ENCODE measurements at places on chromosomes 1 and 21.

GRCh38 chr1:162281426-162281825, 95.2 kb downstream of the SPATA46 start:
- DNase-seq, result no peak

GRCh38 chr21:33831962-33832659, 83.5 kb downstream of the ATP5PO start:
- no peak for DNase-seq

DNA sequence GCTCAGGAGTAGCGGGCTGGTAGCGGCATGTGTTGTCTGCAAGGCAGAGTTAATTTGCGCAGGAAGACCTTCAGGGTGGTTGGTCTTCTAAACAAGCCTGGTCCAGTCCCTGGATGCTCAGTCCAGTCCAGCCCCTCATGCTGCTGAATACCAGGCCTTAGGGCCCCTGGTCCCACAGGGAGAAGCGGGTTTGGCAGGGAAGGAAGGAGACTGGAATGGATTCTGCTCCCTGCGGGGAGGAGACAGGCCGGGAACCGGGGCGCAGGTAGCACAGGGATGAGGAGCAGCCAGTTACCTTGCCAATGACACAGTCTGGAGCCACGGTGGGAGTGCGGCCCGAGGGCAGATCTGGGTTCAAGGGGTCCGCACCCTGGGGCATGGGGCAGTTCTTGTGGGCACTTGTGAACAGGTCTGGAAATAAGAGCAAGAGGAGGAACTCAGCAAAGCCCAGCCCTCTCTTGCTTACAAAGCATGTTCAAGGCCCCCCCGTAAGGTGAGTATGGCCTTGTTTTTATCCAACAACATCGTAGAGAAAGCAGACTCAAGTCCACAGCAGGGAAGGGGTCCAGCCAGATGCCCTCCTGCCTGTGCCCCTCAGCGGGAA, 10.1 kb downstream of the FAM131C start:
- no peak for DNase-seq

GRCh38 chr1:57850176-57850940, 426.5 kb upstream of the DAB1 start:
- no peak for DNase-seq

- no peak for DNase-seq
Observed at GRCh38 chr1:9892563-9893528, 17.2 kb downstream of the CTNNBIP1 start.

All from germinal center (tissue), 1 donor.